ENCODE measurements at places on chromosomes 5 and 9.

- H3K4me3 ChIP-seq = no peak overlapping the region
- H3K27me3 ChIP-seq = peaks cover 2% of the 10 kb centered on the region
- H3K36me3 ChIP-seq = no peaks in the 10 kb centered on the region
- no peak overlapping the region for H3K27ac ChIP-seq
- no peaks in the 10 kb centered on the region for H3K4me1 ChIP-seq
These were observed 52.7 kb upstream of the ZNF618 start for GRCh38 chr9:113823421-113823820.

- H3K27me3 ChIP-seq = no peaks in the 10 kb centered on the region
- DNase-seq = no peak
- peaks cover 6% of the 10 kb centered on the region for H3K36me3 ChIP-seq
- peaks cover 5% of the 10 kb centered on the region for H3K4me1 ChIP-seq
- H3K27ac ChIP-seq = no peak overlapping the region
These were observed 38.8 kb downstream of the EHMT1 start for GRCh38 chr9:137657606-137658005.

- no peak for DNase-seq
- H3K4me1 ChIP-seq = peaks cover 3% of the 10 kb centered on the region
- no peaks in the 10 kb centered on the region for H3K27me3 ChIP-seq
These were observed 460.8 kb downstream of the MTRR start for GRCh38 chr5:8329773-8330172.

DNA sequence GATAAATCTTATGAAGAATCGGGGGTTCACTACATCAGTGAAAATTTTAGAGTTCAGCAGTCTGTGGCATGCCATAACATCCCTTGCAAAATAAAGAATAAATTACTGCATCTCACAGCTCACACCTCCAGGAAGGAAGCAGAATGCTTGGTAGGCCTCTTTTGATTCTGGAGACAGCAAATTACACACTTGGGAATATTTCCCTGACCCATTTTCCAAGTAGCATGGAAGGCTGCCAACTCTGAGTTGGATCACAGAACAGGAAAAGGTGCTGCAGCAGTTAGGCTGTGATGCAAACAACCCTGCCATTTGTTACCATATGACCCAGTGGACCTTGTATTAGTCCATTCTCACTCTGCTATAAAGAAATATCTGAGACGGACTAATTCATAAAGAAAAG, 293.5 kb downstream of the ASTN2 start:
- no peaks in the 10 kb centered on the region for H3K36me3 ChIP-seq
- no peak overlapping the region for H3K27ac ChIP-seq
- H3K27me3 ChIP-seq = no peaks in the 10 kb centered on the region
- no peak for DNase-seq
- peaks cover 5% of the 10 kb centered on the region for H3K4me1 ChIP-seq

GRCh38 chr5:145906401-145906800, 30.0 kb upstream of the SH3RF2 start:
- no peaks in the 10 kb centered on the region for H3K36me3 ChIP-seq
- no peak for DNase-seq
- H3K4me1 ChIP-seq = no peaks in the 10 kb centered on the region
- no peak overlapping the region for H3K4me3 ChIP-seq
- H3K27ac ChIP-seq = no peak overlapping the region

GRCh38 chr5:125890511-125890931, 532.7 kb upstream of the GRAMD2B start:
- DNase-seq = no peak
- H3K36me3 ChIP-seq = peaks cover 3% of the 10 kb centered on the region
- H3K27me3 ChIP-seq = no peaks in the 10 kb centered on the region
- no peak overlapping the region for H3K4me3 ChIP-seq
- no peaks in the 10 kb centered on the region for H3K4me1 ChIP-seq

GRCh38 chr5:109506556-109506955, 96.8 kb upstream of the PJA2 start:
- peaks cover 4% of the 10 kb centered on the region for H3K4me1 ChIP-seq
- DNase-seq = no peak
- no peak overlapping the region for H3K4me3 ChIP-seq
- H3K27me3 ChIP-seq = no peaks in the 10 kb centered on the region
- H3K36me3 ChIP-seq = no peaks in the 10 kb centered on the region

- H3K27ac ChIP-seq = no peak overlapping the region
- H3K27me3 ChIP-seq = no peaks in the 10 kb centered on the region
- DNase-seq = no peak
- H3K4me1 ChIP-seq = peaks cover 16% of the 10 kb centered on the region
- H3K4me3 ChIP-seq = no peak overlapping the region
These were observed 33.9 kb downstream of the NR4A3 start for GRCh38 chr9:99855467-99856176.

DNA sequence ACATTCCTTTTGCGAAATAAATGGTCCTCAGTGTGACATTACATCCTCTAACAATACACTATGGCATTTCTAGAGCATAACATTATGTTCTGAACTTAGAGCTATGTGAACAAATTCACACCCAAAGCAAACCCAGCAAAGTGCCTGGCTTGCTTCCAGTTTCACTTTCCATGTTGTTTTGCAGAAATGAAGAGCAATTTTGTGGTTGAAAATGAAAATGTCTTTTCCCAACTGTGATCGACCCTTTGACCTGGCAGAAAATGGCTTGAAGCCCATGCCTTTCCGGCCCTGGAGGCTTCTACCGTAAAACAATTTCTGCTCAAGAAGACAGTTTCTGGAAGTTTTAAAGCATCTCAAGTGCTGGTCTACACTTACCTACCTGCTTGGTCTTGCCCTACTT, 344.7 kb upstream of the RGMB start:
- no peak overlapping the region for H3K4me3 ChIP-seq
- H3K4me1 ChIP-seq = peaks cover 38% of the 10 kb centered on the region
- DNase-seq = no peak
- H3K27ac ChIP-seq = no peak overlapping the region

Data from neural crest cell (in vitro differentiated cells).